ENCODE measurements at places on chromosomes 6 and 20. TPM values are rescaled to one million over a fixed set of nuclear protein-coding genes. Genes with fewer than 3 reads are reported as not detected.
A peak's percentile ranks its signal among the peaks of the same experiment; 100 is the strongest.

- peak overlapping the region; percentile 24 for H3K27ac ChIP-seq
- no peaks in the 10 kb centered on the region for H3K27me3 ChIP-seq
- no peak for DNase-seq
- H3K36me3 ChIP-seq = peaks cover 4% of the 10 kb centered on the region
- H3K4me1 ChIP-seq = peaks cover 82% of the 10 kb centered on the region
These were observed 34.2 kb downstream of the JARID2 start for GRCh38 chr6:15280028-15280427.

The MAS1L gene
- total RNA-seq = not detected

DNA sequence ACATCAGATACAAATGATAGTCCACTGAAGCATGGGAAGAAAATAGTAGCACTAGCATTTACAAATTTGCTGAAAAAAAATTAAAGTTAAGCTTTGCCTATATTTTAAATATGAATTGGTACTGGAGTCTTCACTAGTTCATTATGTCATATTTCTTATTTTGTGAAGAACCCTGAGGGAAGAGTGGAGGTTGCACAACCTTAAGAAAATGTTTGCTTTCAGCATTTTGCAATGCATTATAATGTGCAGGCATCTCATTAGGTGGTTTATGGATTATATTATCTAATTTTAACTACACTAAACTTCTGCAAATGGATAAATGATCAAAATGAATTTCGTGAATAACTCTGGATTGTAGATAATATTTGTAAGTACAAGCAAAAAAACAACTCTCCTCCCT, 390.8 kb upstream of the HS3ST5 start:
- H3K27ac ChIP-seq = no peak overlapping the region
- DNase-seq = no peak
- no peaks in the 10 kb centered on the region for H3K27me3 ChIP-seq
- no peak overlapping the region for H3K4me3 ChIP-seq

DNA sequence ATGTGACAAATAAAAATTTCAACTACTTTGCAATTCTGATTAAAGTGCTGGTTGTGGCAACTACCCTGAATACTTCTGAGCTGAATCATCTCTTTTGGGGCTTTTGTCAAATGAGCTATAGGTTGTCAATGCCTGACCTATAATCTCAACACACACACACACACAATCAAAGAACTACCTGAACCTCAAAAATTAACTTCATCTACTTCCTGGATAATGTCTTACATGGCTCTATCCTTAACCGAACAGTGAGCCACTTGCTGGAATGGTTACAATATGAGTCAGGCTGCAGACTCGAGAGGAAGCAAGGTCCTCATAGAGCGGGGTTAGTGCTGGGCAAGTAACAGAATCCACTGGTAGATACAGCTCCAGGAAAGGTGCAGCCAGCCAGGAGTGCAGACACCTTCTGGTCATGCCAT, 70.6 kb upstream of the DST start:
- DNase-seq = no peak
- no peak overlapping the region for H3K4me3 ChIP-seq
- no peaks in the 10 kb centered on the region for H3K27me3 ChIP-seq

DNA sequence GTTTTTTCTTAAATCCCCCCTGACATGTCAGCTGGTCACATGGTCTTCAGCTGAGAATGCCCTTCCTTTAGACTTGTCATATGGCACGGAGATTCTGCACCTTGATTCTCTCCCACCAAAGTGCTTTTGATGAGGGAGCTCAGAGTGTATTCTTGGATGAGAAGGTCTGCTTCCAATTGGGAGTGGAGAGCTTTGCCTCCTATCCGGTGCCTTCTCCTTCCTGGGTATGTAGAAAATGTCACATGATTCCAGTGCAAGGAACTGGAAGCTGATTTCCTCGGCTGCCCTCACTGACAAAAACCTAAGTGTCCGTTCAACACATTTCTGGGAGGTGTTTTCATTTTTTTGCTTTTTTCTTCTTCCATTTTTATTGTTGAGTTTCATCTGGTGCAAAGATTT, 197.2 kb downstream of the TFAP2C start:
- H3K27ac ChIP-seq = no peak overlapping the region
- H3K4me1 ChIP-seq = no peaks in the 10 kb centered on the region
- DNase-seq = no peak
- H3K27me3 ChIP-seq = peaks cover 15% of the 10 kb centered on the region

GRCh38 chr6:7591770-7592169, 1.8 kb downstream of the SNRNP48 start:
- peaks cover 36% of the 10 kb centered on the region for H3K36me3 ChIP-seq
- no peaks in the 10 kb centered on the region for H3K27me3 ChIP-seq
- no peak overlapping the region for H3K27ac ChIP-seq
- peaks cover 31% of the 10 kb centered on the region for H3K4me1 ChIP-seq
- peak overlapping the region; percentile 21 for H3K4me3 ChIP-seq

DNA sequence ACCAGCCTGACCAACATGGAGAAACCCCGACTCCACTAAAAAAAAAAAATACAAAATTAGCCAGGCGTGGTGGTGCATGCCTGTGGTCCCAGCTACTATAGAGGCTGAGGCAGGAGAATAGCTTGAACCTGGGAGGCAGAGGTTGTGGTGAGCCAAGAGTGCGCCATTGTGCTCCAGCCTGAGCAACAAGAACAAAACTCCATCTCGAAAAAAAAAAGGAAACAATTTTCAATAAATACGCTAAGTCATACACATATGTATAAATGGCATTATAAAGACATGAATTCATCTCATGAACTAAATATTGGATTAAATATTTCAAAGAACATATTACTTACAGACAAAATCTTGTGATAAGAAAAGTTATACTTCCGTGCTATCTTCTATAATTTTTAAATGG, 2.9 kb downstream of the ARHGAP18 start:
- peaks cover 35% of the 10 kb centered on the region for H3K4me1 ChIP-seq
- H3K36me3 ChIP-seq = peaks cover 13% of the 10 kb centered on the region
- no peak for DNase-seq
- H3K27ac ChIP-seq = no peak overlapping the region
- no peak overlapping the region for H3K4me3 ChIP-seq

DNA sequence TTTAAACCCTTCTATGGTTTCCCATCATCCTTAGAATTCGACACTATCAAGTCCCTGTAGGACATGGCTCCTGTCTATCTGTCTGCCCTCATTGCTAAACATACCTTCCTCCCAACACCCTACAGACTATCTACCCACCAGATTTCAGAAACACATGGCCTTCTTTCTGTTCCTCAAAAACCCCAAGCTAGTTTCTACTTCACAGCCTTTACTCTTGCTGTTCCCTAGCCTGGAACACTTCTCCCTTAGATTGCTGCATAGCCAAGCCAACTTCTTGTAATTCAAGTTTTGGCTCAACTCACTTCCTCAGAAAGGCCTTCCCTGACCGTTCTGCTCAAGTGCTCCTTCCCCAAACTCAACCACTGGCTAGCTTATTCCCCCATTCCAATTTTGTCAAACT, 156.2 kb downstream of the BTBD9 start:
- no peaks in the 10 kb centered on the region for H3K36me3 ChIP-seq
- no peak overlapping the region for H3K4me3 ChIP-seq
- peaks cover 8% of the 10 kb centered on the region for H3K4me1 ChIP-seq
- no peak overlapping the region for H3K27ac ChIP-seq
- no peak for DNase-seq
- H3K27me3 ChIP-seq = no peaks in the 10 kb centered on the region

The TTK gene
- total RNA-seq = 2.3 TPM

DNA sequence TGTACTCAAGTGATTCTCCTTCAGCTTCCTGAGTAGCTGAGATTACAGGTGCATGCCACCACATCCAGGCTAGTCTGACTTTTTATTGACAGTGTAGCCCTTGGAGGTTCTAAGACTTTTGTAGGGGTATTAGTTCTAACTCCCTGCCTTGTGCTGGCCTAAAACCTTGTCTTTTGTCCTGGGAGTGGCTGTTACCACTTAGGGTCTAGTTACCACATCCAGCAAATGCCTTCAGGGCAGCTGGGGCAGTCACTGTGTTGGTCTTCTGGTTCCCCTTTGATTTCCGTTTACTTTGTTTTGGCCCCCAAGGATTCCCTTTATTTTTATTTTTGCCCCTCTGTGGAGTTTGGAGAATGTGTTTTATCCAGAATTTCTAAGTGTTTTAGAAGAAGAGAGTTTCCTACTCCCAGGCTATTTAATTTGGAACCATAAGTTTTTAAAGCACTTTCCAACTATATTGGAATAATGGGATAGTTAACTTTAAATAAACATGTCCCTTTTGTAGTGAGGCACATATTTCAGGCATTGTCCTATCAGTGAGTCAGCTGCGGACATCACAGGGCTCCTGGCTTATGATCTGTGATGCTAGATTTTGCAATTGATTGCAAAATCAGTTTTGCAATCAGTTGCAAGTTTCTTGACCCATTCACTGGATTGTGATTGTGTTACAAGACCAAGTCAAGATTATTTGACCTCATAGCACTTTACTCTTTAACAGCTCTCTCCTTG, 25.0 kb downstream of the IL22RA2 start:
- peaks cover 28% of the 10 kb centered on the region for H3K4me1 ChIP-seq
- H3K27ac ChIP-seq = no peak overlapping the region
- no peak for DNase-seq
- H3K4me3 ChIP-seq = no peak overlapping the region
- H3K36me3 ChIP-seq = no peaks in the 10 kb centered on the region

DNA sequence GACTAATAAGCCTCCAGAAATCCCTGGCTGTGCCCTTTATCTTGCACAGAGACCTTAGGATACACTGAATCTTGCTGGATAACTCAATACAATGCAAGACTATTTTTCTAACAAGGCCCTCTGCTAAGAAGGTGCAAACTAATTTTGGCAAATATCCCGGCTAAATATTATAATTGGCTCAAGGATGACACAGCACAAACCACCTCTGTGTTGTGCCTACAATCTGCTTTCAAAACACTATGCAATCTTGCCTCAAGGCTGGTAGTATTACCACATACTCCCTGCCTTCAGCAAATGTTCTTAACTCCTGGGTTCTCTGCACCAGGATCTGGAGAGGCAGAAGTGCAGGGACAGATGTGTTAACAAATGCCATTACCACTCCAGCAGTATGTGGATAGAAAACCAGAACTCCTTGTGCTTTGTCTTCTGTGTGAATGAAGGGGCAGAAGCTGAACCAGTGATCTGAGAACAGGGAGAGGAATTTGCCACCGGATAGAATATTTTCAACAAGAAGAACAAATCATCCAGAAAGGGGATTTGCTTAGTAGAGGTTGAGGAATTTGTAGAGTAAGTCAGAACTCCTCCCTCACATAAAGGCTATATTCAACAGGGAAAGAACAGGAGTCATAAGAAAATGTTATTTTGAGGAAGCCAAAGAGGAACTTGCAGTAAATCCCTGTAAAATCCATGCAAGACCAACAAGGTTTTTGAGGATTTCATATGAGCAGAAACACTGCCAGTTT, 74.1 kb upstream of the SLC4A11 start:
- no peak overlapping the region for H3K27ac ChIP-seq
- H3K27me3 ChIP-seq = no peaks in the 10 kb centered on the region
- H3K36me3 ChIP-seq = peaks cover 19% of the 10 kb centered on the region
- no peak for DNase-seq

- no peak for DNase-seq
- peaks cover 11% of the 10 kb centered on the region for H3K27me3 ChIP-seq
- H3K4me3 ChIP-seq = no peak overlapping the region
- H3K36me3 ChIP-seq = no peaks in the 10 kb centered on the region
- peaks cover 8% of the 10 kb centered on the region for H3K4me1 ChIP-seq
These were observed 101.6 kb upstream of the CARMIL1 start for GRCh38 chr6:25177500-25178028.

The ECT2L gene
- total RNA-seq = not detected

DNA sequence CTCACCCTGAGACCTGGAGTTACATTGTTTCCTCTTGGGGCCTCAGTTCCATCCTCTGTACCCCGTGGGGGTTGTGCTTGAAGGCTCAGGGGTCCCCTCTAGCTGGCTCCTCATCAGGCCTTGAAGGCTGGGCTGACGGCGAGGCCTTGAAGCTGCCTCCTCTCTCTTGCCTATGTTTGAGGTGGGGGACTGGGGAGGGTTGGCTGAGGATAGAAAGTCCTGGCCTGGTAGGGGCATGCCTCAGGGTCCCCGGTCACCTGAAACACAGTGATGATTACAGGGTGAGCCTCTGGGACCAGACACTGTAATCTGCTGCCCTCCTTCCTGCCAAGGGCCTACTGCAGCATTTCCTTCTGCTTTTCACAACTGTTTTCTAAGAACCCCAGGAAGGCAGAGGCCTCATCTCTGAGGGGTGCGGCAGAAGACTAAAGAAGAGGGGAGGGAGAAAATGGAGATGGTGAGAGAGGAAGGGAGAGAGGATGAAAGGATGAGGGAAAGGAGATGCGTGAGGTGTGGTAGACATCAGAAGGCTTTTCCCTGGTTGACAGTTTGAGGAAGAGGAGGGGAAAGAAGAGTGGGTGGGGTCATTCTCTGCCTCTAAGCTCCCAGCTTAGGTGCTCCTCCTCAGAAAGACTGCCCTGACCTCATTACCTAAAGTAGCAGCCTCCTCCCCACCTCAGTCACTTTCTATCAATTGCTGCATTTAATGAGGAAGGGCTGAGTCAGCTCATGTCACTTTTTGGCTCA, 29.7 kb downstream of the VEGFA start:
- no peaks in the 10 kb centered on the region for H3K36me3 ChIP-seq
- peaks cover 17% of the 10 kb centered on the region for H3K4me1 ChIP-seq
- H3K27me3 ChIP-seq = no peaks in the 10 kb centered on the region
- no peak for DNase-seq
- H3K27ac ChIP-seq = no peak overlapping the region

The EGFL8 gene
- total RNA-seq = 3.4 TPM

DNA sequence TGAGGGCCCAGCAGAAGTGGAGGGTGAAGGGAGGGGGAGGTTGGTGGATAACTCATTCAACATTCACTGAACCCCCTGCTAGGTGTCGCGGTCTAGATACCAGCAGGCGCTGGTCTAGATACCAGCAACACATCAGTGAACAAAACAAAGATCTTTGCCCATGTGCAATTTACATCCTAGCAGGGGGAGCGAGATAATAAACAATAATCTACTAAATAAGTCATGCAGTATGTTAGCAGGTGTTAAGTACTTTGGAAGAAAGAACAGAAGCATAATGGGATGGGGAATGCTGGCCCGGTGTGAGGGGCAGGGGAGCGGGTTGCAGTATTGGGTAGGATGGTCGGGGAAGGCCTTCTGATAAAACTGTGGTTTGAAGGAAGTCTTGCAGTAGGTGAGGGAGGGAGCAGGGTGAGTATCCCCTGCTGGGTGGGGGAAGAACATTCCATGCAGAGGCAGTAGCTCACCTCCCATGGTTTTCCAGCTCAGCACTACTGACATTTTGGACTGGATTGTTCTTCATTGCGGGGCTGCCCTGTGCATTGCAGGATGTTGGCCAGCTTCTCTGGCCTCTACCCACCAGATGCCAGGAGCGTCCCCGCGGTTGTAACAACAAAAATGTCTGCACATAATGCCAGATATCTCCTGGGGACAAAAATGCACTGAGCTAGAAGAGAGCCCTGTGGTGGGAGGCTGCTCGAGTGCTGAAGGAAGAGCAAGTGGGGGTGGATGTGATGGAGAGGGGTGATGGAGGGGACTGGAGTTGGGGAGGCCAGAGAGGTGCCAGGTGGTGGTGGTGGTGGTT, 117.3 kb downstream of the TOX2 start:
- no peaks in the 10 kb centered on the region for H3K36me3 ChIP-seq
- H3K4me1 ChIP-seq = no peaks in the 10 kb centered on the region
- DNase-seq = no peak

The RBPJL gene
- not detected for total RNA-seq

All from activated B cell treated with CpG ODN at 0.5 μM for 24 hours (primary cell).